RCC 7860 (cell line): ENCODE measurements at places on chromosomes 11 and 22.

GRCh38 chr11:40290171-40290631 is 1169.3 kb downstream of the LRRC4C start:
- DNase-seq, result no peak

DNA sequence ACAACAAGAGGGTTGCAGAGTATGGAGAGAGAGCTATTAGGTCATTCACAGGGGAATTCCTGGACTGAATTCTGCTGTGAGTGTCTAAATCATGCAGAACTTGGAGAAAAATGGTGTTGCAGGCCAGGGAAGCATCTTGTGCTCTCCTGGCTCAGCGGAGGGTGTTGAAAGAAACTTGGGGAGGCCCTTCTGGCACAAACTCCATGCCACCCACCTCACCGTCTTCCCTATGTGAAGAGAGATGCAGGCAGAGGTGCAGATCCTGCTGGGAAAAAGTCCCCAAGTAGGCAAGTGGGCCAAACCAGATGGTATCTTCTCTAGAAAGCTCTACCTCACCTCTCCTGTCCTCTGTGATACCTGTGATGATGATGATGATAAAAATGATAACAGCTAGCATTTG is 604.3 kb upstream of the API5 start:
- no peak for DNase-seq

GRCh38 chr11:1158681-1159487 is 1.1 kb downstream of the MUC5AC start:
- DNase-seq, result no peak

DNA sequence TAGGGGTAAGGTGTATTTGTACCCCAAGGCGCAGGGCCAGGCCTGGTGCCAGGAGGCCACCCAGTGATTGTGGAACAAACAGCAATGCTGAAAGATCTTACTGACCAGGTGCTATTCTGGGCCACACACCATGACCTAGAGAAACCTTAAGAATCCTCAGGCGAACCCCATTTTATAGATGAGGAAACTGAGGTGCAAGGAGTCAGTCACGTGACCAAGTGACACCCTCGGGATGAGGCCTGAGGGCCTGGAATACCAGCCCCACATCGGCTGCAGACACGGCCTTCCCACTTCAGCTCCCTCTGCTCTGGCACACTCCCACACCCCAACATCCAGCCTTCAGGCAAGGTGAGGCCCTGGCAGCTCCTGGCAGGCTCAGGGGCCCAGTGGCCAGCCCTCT is 13.1 kb downstream of the CABP7 start:
- DNase-seq, result no peak

- DNase-seq, result no peak
Measured at GRCh38 chr11:23749762-23750430, 747.0 kb upstream of the LUZP2 start.

- DNase-seq, result no peak
Measured at GRCh38 chr11:130583801-130584211, 135.4 kb downstream of the ADAMTS15 start.
